ENCODE measurements at places on chromosomes 13 and 19.

DNA sequence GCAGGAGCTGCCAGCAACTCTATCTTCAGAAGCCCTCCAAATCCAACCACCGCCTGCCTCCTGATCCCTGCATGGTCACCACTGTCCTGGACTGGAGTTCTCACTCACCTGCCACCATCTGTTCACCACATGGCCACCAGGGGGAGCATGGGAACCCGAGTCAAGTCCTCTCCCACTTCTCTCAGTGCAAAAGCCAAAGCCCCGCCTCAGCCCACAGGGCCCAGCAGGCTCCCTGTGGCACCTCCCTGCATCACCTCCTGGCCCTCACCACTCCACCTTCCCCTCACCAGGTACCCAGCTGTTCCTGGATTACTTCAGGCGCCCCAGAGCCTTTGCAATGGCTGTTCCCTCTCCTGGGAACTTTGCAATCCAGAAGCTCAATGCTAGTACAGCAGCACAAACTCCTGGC is 5.3 kb downstream of the DHPS start:
- DNase-seq = peak; percentile 66

- DNase-seq = no peak
Measured at GRCh38 chr13:80666782-80667552, 326.0 kb upstream of the SPRY2 start.

- no peak for DNase-seq
Measured at GRCh38 chr19:22783651-22784410, at the start of gene ZNF99. ZNF99 (minus strand) TSS chr19:22784151; CDS start chr19:22784016, 135 bp downstream.

- no peak for DNase-seq
Measured at GRCh38 chr19:32349724-32350470, 4.5 kb downstream of the ZNF507 start.

Data from NCI-H774 (cell line).